ENCODE measurements at places on chromosomes 3 and 15.

GRCh38 chr3:22103423-22103822, 352.4 kb upstream of the ZNF385D start:
- no peak for DNase-seq

DNA sequence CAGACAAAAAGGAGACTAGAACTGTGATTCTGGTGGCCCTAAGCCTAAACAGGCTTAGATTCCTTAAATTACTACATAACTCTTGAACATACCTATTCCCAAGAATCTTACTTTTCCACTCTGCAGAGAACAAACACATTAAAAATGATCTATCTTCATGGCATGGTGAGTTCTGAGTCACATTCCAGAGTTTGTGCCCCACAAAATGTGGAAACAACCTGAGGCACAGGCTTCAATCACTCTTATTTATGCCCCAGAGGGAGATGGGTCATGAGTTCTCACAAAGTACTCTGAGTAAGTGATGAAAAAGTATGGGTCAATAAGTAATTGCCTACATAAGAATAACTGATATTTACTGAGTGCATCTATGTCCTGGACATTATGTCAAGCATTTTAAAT, 137.5 kb upstream of the SLC2A2 start:
- no peak for DNase-seq

DNA sequence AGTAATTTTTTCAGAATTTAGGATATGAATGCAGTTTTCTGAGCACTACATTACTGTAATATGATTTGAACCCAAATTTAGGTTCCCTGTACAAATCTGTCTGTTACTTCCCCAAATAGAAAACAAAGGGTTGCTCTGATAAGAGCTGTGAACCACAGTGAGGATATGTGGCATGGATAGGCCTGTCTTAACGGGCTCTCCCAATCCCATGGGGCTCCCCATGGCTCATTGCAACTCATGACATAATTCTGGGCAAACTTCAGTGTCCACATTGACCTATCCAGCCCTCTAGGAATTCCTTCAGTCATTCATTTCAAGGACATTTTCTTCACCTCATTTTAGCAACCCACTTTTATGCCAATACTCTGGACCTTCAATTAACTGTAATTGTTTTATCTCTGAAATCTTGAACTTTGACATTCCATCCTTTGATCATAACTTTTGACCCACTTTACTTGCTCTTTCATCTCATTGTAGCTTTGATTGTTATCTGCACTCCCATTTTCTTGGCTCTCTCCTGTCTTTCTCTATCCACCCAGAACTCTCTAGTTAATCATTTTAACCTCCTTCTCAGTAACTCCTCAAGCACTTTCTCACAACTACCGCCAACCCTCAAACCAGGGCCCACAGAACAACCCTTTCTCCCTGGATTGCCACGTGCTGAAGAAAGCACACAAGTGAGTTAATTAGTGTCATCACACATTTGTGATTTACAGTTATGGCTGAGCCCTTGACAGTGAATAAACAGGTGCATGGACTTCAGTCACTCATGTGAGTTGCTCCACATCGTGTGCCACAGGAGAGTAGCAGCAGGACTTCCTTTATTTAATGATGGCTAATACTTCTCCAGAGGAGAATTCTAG, 94.9 kb upstream of the AADACL2 start:
- DNase-seq: no peak

DNA sequence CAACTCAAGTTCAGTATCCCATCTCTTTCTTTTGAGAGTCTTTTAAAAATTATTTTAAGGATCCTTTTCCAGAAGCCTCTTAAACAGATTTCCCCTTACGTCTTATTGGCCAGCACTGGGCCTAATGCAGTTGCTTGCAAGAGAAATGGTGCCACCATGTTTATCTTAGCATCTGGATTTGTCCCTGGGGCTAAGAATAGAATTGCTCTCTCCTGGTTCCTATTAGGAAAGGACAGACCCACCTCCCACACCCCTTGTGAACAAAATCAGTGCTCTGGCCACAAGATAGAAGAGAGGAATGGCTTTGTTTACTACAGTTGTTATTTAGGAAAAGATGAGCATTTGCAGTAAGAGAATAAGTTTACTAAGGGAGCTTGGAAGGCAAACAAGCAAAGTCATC, 128.2 kb upstream of the CGNL1 start:
- DNase-seq: no peak

- no peak for DNase-seq
Observed at GRCh38 chr3:82342521-82342920, 581.1 kb upstream of the GBE1 start.

GRCh38 chr3:175356899-175357324, 497.8 kb downstream of the NAALADL2 start:
- DNase-seq: no peak

GRCh38 chr3:187361835-187362234, 6.3 kb upstream of the RTP4 start:
- no peak for DNase-seq

DNA sequence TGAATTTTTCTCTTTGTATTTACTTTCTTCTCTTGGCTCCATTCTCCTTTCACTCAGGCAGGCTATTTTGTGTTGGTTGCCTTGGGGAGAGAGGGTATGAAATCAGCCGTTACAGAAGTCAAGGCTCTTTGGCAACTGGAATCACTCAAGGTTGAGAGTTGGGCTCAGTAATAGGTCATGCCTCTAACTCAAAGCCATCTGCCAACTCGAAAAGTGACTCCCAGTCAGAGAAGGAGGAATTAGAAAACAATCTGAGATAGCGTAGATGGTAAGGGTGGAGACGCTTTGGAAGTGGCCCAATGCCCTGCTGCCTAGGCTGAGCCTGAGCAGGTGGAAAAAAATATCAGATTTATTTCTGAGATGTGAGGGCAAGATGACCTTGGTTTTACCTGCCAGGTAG, 205.7 kb upstream of the ST8SIA2 start:
- DNase-seq: no peak

All from AG08396 (cell line).